ENCODE measurements at places on chromosomes 4 and X. TPM values are rescaled to one million over a fixed set of nuclear protein-coding genes. Genes with fewer than 3 reads are reported as not detected.

GRCh38 chrX:18286322-18286831, 65.7 kb upstream of the BEND2 start:
- no peak for DNase-seq

The IL21 gene
- total RNA-seq, result 0.09 TPM

DNA sequence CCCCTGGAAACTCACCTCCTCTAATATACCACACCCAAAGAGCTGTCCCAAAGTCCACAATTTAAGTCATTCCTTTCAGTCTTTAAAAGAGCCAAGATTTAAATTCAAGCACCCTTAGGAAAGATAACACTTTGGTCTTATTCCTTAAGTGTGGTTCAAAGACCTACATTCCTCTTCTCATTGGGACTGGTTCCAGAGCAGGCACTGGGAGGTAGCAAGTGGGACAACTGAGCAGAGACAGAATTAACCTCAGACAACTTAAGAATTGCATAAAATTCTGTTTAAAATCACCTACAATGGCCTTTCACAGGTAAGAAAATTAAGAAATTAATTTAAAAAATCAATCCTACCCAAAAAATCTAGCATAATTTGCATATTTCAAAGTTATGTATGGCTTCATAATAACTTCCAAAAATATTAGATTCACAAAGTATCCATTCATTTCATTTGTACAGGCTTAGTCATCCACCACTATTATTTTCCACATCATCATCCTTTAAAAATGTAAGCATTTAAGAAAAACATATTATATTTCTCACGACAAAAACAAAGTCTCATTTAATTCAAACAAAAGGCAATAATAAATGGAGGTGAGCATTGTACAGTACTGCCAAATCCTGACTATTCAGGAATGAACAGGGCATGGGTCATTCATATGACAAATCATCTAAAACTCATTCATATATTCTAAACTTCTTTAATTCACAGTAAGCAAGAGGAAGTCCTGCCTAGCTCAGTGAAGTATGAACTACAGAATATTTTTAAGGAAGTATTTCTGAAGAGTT, 13.6 kb downstream of the PRSS12 start:
- DNase-seq, result no peak

The USP11 gene
- 54.8 TPM for total RNA-seq

DNA sequence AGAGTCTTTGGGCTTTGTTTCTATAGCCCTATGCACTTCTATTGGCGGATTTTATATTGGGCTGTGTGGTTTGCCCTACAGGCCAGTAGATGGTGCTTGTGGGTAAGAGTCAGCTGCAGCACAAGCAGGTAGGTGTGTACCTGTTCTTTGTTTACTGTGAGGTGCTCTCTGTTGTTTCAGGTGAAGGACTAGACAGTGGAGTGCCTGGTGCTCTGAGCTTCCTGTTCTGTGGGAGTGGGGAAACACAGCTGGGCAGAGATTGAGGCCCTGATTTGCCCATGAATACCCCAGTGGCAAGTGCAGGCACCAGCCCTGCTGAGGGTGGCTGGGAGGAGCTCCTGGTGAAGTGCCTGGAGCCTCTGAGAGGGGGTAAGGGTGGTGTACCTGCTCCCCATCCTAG, 26.3 kb upstream of the UCP1 start:
- DNase-seq, result no peak

GRCh38 chr4:166128403-166128802, 255.4 kb downstream of the TLL1 start:
- no peak for DNase-seq

DNA sequence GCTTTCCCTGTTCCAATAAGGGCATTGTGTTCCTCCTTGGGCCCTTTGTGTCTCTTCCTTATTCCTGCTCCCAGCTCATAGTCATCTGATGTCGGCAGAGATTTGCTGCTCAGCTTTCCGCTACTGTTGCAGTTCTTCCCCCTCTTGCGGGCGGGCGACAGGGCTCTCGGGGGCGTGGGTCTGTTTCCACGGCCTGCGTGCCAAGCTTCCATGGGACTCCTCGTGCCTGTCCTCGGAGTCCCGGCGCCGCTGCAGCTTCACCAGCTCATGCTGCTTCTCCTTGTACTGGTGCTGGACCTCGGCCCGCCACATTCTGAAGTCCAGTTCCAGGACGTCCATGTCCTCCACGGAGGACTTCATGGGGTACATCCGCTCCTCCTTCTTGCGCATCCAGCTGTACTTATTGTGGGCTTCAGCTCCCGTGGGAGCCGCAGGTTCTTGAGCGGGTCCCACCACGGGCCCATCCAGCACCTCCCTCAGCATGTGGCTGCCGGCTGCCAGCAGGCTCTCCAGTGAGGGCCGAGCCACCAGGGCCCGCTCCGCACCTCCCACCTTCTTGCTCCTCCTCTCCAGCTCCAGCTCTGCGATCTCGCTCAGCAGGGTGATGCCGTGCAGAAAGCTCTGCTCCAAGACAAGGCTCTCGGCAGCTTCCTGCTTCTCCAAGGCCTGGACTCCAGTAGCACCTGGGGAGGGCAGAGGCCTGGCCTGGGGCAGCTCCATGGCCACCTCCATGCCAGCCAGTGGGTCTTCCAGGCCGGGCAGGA, 74.1 kb upstream of the UCP1 start:
- DNase-seq, result no peak

DNA sequence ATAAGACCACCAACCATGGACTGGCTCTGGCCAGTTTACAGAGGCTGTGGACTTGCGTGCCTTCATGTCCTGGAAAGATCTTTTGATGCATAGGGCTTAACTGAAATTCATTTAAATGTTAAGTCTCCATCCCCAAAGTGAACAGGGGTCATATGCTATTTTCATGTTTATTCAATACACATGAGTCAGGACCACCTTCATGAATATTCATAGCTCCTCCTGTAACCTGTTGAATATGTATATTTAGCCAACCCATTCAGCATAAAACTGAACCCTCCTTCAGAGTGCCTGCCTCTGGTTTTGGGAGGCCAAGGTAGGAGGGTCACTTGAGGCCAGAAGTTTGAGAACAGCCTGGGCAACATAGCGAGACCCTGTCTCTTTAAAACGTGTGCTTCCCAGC, 7.1 kb downstream of the CTPS2 start:
- DNase-seq, result no peak

GRCh38 chr4:68288393-68288740, 42.9 kb upstream of the TMPRSS11B start:
- DNase-seq, result no peak

The FHDC1 gene
- total RNA-seq, result 0.12 TPM

GRCh38 chr4:55258152-55258865, 87.7 kb upstream of the SRD5A3 start:
- DNase-seq, result no peak

The HDX gene
- total RNA-seq, result 1.4 TPM

The WFS1 gene
- 2.2 TPM for total RNA-seq

- no peak for DNase-seq
These were observed 391.0 kb upstream of the MAGEB2 start for GRCh38 chrX:29824176-29824906.

GRCh38 chr4:70589785-70590184, 2.3 kb upstream of the AMBN start:
- no peak for DNase-seq

- DNase-seq, result peak; percentile 91
These were observed 50.3 kb downstream of the MAML3 start for GRCh38 chr4:140103676-140104075.

The IDS gene
- total RNA-seq, result 99.6 TPM

- no peak for DNase-seq
These were observed 225.9 kb downstream of the NR3C2 start for GRCh38 chr4:148216321-148216720.

The PLAC1 gene
- total RNA-seq, result not detected

DNA sequence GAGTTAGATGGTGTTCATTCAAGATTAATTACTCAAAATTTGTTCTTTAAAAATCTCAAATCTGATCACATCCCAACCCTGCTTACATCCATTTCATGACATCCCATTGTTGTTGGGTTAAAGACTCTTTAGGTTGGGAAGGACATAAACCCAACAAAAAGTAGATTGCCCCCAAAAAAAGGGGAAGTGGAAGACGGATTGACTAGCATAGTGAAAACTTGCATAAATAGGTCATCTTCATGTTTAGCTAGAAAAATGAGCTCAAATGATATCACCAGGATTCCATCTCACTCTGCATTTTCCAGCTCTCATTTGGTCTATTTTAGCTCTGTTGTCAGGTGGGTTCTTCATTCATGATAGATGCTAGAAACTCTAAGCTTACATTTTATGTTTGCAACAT, 18.5 kb upstream of the TET2 start:
- no peak for DNase-seq

The DNAAF6 gene
- total RNA-seq, result not detected

DNA sequence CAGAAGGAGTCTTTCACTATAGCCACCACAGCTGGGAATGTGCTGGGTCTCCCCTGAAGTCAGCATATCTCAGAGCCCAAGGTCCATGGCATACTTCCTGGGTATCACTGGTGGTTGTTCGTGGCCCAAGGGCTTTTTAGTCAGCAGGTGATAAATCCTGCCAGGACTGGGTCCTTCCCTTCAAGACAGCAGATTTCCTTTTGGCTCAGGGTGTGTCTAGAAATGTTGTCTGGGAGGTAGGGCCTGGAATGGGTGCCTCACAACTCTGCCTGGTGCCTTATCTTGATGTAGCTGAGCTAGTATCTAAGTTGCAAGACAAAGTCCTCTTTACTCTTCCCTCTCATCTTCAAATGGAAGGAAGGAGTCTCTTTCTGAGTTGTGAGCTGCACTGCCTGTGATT, 102.4 kb upstream of the TMLHE start:
- DNase-seq, result no peak
